ENCODE measurements at places on chromosomes 7 and 10. TPM values are rescaled to one million over a fixed set of nuclear protein-coding genes. Genes with fewer than 3 reads are reported as not detected.

EVX1 gene
- polyA plus RNA-seq = not detected

C10orf90 gene
- not detected for polyA plus RNA-seq

VSIR gene
- 3.2 TPM for polyA plus RNA-seq

MRLN gene
- polyA plus RNA-seq = not detected

LIPJ gene
- polyA plus RNA-seq = not detected

DYNC1I1 gene
- polyA plus RNA-seq = not detected

NEUROG3 gene
- not detected for polyA plus RNA-seq

TRIM50 gene
- 4.2 TPM for polyA plus RNA-seq

ANLN gene
- polyA plus RNA-seq = 13.3 TPM

TMEM130 gene
- not detected for polyA plus RNA-seq

SYPL1 gene
- polyA plus RNA-seq = 32.9 TPM

GNA12 gene
- polyA plus RNA-seq = 68.0 TPM

FAM171A1 gene
- polyA plus RNA-seq = 37.7 TPM

WDFY4 gene
- not detected for polyA plus RNA-seq

ELFN1 gene
- polyA plus RNA-seq = 0.13 TPM

PIK3AP1 gene
- polyA plus RNA-seq = 4.6 TPM

SPDYE16 gene
- not detected for polyA plus RNA-seq

GPNMB gene
- polyA plus RNA-seq = 0.91 TPM

MYH16 gene
- 0.25 TPM for polyA plus RNA-seq

CFTR gene
- not detected for polyA plus RNA-seq

GGCT gene
- 19.5 TPM for polyA plus RNA-seq

DPY19L1 gene
- 14.2 TPM for polyA plus RNA-seq

KLF14 gene
- not detected for polyA plus RNA-seq

PTF1A gene
- polyA plus RNA-seq = not detected

MRC1 gene
- polyA plus RNA-seq = not detected

LOXL4 gene
- 31.3 TPM for polyA plus RNA-seq

GALNT11 gene
- 9.3 TPM for polyA plus RNA-seq

GRK5 gene
- 10.4 TPM for polyA plus RNA-seq

DLG5 gene
- polyA plus RNA-seq = 20.9 TPM

TIAL1 gene
- 148 TPM for polyA plus RNA-seq

DKK1 gene
- 123 TPM for polyA plus RNA-seq

CABCOCO1 gene
- polyA plus RNA-seq = not detected

SGPL1 gene
- polyA plus RNA-seq = 17.6 TPM

ZC3HAV1 gene
- polyA plus RNA-seq = 12.7 TPM

HOXA7 gene
- 0.10 TPM for polyA plus RNA-seq

CNNM1 gene
- polyA plus RNA-seq = 4.3 TPM

GHRHR gene
- not detected for polyA plus RNA-seq

CALML3 gene
- not detected for polyA plus RNA-seq

CYP3A7 gene
- polyA plus RNA-seq = 5.7 TPM

SKIDA1 gene
- 0.73 TPM for polyA plus RNA-seq

DPP6 gene
- polyA plus RNA-seq = not detected

LGI1 gene
- not detected for polyA plus RNA-seq

EPDR1 gene
- 50.2 TPM for polyA plus RNA-seq

MYO1G gene
- 2.4 TPM for polyA plus RNA-seq

MKX gene
- polyA plus RNA-seq = not detected

GDF10 gene
- 0.03 TPM for polyA plus RNA-seq

ACBD7 gene
- polyA plus RNA-seq = 1.4 TPM

ACTR3C gene
- polyA plus RNA-seq = 3.2 TPM

UNCX gene
- polyA plus RNA-seq = not detected

ASIC3 gene
- polyA plus RNA-seq = 0.50 TPM

HOXA11 gene
- polyA plus RNA-seq = 0.04 TPM

MBL2 gene
- polyA plus RNA-seq = 16.2 TPM

LRIT1 gene
- polyA plus RNA-seq = not detected

Data from HepG2 (cell line).